Colonic mucosa (tissue), 4 donors: ENCODE measurements at places on chromosomes 5 and 9. TPM values are rescaled to one million over a fixed set of nuclear protein-coding genes. Genes with fewer than 3 reads are reported as not detected.

- H3K4me1 ChIP-seq, result no peaks in the 10 kb centered on the region
- H3K27ac ChIP-seq, result no peak overlapping the region
- DNase-seq, result no peak
- no peak overlapping the region for H3K4me3 ChIP-seq
Observed at GRCh38 chr5:43461066-43461465, 22.6 kb downstream of the TMEM267 start.

DNA sequence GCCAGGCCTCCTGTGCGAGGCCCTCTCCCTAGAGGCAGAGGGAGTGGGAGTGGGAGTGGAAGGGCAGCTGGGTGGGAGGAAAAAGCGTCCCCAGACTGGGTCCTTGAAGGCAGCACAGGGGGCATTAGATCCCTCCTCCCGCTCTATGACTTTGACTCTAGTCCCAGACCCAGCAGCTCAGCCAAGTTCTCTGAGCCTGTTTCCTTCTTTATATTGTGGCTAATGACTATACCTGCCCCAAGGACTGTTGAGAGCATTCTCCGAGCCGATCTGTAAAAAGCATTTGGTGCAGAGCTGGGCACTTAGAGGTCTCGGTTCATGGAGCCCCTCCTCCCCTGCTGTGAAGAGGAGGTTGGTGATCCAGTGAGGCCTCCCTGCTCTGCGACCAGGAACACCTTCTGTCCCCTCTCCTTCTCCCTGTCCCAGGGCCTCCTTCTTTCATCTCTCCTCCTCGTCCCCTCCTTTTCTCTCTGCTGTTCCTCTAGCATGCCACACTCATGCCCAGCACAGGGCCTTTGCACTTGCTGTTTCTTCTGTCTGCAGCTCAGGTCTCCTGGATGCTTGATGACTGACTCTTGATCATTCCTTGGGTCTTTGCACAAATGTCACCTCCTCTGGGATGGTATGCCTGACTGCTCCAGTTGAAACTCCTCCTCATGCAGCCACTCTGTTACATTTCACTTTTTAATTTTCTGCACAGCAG lies 23.4 kb upstream of the PSD2 start:
- H3K4me1 ChIP-seq, result no peaks in the 10 kb centered on the region
- no peaks in the 10 kb centered on the region for H3K36me3 ChIP-seq
- H3K4me3 ChIP-seq, result no peak overlapping the region
- H3K27me3 ChIP-seq, result no peaks in the 10 kb centered on the region
- no peak for DNase-seq

DNA sequence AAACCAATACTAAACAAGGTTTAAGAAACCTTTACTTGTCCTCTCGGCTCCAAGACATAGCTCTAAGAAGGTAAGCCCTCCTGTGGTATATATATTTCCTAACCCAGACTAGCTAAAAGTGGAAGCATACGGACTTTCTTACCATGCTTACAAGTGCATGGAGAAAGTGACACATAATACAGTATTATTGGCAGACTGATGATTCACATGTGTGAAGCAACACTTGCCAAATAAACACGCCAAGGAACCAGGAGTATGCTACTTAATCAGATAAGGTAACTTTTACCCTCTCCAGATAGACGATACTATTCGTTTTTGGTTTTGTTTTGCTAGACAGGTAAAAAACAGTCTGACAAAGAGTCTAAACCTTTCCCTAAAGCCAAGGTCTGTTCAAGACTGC lies 264.1 kb downstream of the MLLT3 start:
- no peaks in the 10 kb centered on the region for H3K36me3 ChIP-seq
- H3K27me3 ChIP-seq, result no peaks in the 10 kb centered on the region
- H3K4me3 ChIP-seq, result no peak overlapping the region
- no peak for DNase-seq
- no peak overlapping the region for H3K27ac ChIP-seq

DNA sequence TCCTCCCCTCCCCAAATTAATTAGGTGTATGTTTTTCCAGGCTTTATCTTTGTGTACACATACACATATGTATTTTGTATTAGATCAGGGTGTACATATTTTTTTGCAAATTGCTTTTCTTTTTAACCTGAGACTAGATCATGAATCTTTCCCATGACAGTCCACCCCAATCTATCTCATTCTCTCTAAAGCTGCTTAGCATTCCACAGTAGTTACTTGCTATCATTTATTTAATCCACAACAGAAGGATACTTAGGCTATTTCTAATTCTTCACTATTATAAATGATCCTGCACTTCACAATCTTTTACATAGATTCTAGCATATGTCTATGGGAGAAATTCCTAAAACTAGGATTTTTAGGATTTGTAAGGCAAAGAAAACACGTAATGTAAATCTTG lies 43.9 kb downstream of the SH3RF2 start:
- H3K4me1 ChIP-seq, result peaks cover 11% of the 10 kb centered on the region
- no peaks in the 10 kb centered on the region for H3K36me3 ChIP-seq
- H3K27me3 ChIP-seq, result no peaks in the 10 kb centered on the region
- H3K4me3 ChIP-seq, result no peak overlapping the region

DNA sequence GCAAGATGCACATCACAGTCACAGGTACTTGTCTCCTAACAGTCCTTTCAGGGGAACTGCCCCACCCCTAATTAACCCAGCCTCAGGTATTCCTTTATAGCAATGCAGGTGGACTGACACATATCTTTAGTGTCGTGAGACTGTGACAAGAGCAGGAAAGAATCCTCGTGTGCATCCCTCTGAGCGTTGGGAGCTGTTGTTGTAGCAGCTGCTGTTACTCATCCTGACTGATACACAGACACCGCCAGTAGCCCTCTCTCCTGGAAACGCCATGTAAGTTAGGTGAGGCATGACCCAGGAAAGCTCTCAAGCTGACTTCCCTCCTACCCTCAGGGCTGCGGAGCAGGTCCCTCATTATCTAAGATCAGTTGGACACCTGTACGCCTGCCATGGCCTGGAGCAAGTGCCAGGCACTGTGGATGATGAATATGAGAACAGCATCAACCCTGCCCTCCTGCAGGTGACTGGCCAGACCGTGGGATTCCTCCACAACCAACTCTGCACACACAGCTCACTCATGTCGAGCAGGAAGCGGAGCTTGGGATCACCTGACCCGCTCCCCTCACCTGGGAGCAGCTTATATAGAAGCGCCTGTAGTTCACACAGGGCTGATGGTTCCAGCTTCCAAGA lies 10.2 kb upstream of the LCN15 start:
- H3K36me3 ChIP-seq, result no peaks in the 10 kb centered on the region
- H3K4me3 ChIP-seq, result no peak overlapping the region
- H3K4me1 ChIP-seq, result peaks cover 3% of the 10 kb centered on the region
- H3K27me3 ChIP-seq, result no peaks in the 10 kb centered on the region

DNA sequence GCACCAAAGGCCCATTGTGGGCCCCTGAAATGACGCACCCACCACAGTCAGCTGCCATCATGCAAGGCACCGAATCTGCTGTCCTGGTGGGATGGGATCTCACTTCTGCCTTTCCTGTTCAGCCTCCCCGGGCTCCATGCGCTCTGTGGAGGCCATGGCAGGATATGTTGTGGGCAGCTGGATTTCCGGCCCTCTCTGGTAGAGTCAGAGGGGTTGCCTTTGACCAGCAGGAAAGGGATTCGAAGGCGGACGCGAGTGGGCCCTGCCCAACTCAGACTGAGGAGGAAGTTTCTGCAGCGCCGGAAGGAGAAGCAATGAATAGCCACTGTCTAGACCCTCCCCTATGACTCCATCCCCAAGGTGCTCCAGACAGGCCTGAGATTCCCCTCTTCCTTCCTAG lies 35.5 kb downstream of the GADD45G start:
- no peak overlapping the region for H3K4me3 ChIP-seq
- no peak for DNase-seq
- no peaks in the 10 kb centered on the region for H3K36me3 ChIP-seq
- H3K27ac ChIP-seq, result no peak overlapping the region
- no peaks in the 10 kb centered on the region for H3K4me1 ChIP-seq

DNA sequence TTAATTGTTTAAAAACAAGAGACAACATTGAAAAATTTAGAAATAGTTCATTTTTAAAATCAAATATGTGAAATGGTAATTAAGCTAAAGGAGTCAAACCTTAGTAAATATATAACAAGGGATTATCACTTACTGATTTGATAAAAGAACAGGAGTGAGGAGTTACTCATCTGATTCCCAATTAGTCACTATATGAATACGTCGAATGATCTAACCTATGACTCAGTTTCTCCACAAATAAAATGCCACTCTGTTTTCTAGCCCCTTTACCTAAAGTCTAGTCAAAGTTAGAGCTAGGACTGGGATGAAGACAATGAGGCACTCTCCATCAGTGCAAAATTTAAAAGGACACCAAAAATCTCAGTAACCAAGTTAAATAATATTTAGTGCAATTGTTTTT lies 70.4 kb upstream of the RASEF start:
- no peak overlapping the region for H3K27ac ChIP-seq
- H3K4me3 ChIP-seq, result no peak overlapping the region

DNA sequence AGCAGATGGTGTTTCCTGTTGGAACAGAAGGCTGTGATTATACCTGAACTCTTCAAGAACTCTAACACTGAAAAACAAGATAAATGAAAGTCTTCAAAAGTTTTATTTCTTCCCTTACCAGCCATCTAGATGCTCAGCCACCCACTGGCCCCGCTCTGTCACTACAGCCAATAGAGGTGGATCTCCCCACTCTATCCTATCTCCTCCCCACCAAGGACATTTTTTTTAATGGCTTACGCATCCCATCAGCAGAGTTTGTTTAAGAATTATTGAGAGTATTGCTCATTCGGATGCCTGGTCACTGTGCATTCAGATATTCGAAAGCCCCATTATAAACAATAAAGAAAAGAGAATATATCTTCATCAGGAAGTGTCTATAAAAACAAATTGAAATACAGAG lies 159.4 kb downstream of the RASEF start:
- H3K27me3 ChIP-seq, result no peaks in the 10 kb centered on the region
- H3K4me1 ChIP-seq, result no peaks in the 10 kb centered on the region
- no peak for DNase-seq
- H3K4me3 ChIP-seq, result no peak overlapping the region

- no peaks in the 10 kb centered on the region for H3K36me3 ChIP-seq
- no peaks in the 10 kb centered on the region for H3K27me3 ChIP-seq
- no peaks in the 10 kb centered on the region for H3K4me1 ChIP-seq
- no peak overlapping the region for H3K27ac ChIP-seq
Observed at GRCh38 chr5:91293131-91293530, 90.0 kb downstream of the ARRDC3 start.

GRCh38 chr5:141605523-141606277 lies 13.1 kb downstream of the DIAPH1 start:
- no peak overlapping the region for H3K4me3 ChIP-seq
- no peaks in the 10 kb centered on the region for H3K27me3 ChIP-seq
- peak; percentile 54 for DNase-seq
- peak overlapping the region; percentile 21 for H3K27ac ChIP-seq

GRCh38 chr9:92520837-92521236 lies 15.0 kb downstream of the ECM2 start:
- H3K36me3 ChIP-seq, result no peaks in the 10 kb centered on the region
- H3K27me3 ChIP-seq, result no peaks in the 10 kb centered on the region
- H3K4me3 ChIP-seq, result no peak overlapping the region
- no peak for DNase-seq
- no peaks in the 10 kb centered on the region for H3K4me1 ChIP-seq
- H3K27ac ChIP-seq, result no peak overlapping the region

DNA sequence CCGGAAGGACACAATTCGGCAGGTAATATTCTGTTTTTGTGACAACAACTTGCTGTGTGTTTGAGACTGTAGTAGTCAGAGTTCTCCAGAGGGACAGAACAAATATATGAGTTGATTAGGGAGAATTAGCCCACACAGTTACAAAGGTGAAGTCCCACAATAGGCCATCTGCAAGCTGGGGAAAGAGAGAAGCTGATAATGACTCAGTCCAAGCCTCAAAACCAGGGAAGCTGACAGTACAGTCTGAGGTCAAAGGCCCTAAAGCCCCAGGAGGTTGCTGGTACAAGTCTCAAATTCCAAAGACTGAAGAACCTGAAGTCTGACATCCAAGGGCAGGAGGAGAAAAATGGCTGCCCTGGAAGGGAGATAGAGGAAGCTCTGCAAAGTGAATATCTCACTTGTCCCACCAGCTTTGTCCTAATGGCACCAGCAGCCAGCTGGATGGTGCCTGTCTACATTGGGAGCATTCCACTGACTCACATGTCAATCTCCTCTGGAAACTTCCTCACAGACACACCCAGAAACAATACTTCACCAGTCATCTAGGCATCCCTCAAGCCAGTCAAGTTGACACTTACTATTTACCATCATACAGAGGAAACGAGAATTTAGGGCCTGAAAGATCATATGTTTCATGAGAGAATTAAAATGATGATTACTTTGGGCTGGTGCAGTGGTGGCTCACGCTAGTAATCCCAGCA lies 36.3 kb upstream of the CTXN3 start:
- no peak overlapping the region for H3K27ac ChIP-seq
- no peaks in the 10 kb centered on the region for H3K27me3 ChIP-seq
- no peaks in the 10 kb centered on the region for H3K36me3 ChIP-seq
- no peaks in the 10 kb centered on the region for H3K4me1 ChIP-seq

DNA sequence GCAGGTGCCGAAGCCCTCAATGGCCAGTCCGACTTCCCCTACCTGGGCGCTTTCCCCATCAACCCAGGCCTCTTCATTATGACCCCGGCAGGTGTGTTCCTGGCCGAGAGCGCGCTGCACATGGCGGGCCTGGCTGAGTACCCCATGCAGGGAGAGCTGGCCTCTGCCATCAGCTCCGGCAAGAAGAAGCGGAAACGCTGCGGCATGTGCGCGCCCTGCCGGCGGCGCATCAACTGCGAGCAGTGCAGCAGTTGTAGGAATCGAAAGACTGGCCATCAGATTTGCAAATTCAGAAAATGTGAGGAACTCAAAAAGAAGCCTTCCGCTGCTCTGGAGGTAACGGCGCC lies 32.9 kb downstream of the CXXC5 start:
- no peaks in the 10 kb centered on the region for H3K27me3 ChIP-seq
- no peak for DNase-seq
- H3K4me3 ChIP-seq, result no peak overlapping the region
- no peaks in the 10 kb centered on the region for H3K36me3 ChIP-seq

GRCh38 chr5:35804201-35804653 lies 52.5 kb upstream of the IL7R start:
- H3K4me3 ChIP-seq, result no peak overlapping the region
- no peak overlapping the region for H3K27ac ChIP-seq
- H3K4me1 ChIP-seq, result no peaks in the 10 kb centered on the region
- no peaks in the 10 kb centered on the region for H3K36me3 ChIP-seq
- DNase-seq, result no peak

- H3K27ac ChIP-seq, result no peak overlapping the region
- DNase-seq, result no peak
- no peak overlapping the region for H3K4me3 ChIP-seq
- H3K36me3 ChIP-seq, result no peaks in the 10 kb centered on the region
- no peaks in the 10 kb centered on the region for H3K4me1 ChIP-seq
Observed at GRCh38 chr5:109546461-109546860, 136.7 kb upstream of the PJA2 start.

DNA sequence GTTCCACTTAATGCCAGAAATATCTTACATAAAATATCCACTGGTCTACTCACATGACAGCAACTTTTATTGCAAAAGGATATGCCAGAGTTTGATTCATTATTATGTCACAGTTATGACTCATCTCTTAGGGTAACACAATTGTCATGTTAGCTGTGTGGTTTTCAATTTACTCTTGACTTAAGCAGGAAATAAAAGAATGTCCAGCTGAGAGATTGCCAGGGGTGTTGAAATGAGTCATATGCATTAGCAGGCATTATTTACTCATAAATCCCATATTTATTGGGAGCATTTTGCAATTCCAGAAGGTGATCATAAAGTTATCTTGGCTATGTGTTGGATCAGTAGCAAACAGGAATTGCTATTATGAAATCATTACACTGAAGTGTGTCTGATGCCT lies 1164.6 kb upstream of the CDH18 start:
- no peak overlapping the region for H3K4me3 ChIP-seq
- no peak overlapping the region for H3K27ac ChIP-seq
- H3K4me1 ChIP-seq, result no peaks in the 10 kb centered on the region
- DNase-seq, result no peak

Gene GRXCR2
- total RNA-seq, result not detected

Gene TTC23L
- total RNA-seq, result 0.35 TPM

Gene TMEM161B
- 20.8 TPM for total RNA-seq

Gene ZNF618
- total RNA-seq, result 3.1 TPM

Gene HTR4
- total RNA-seq, result 7.5 TPM
